Tibial artery (tissue), 4 donors: ENCODE measurements at places on chromosomes 1 and 21.
A peak's percentile ranks its signal among the peaks of the same experiment; 100 is the strongest.

DNA sequence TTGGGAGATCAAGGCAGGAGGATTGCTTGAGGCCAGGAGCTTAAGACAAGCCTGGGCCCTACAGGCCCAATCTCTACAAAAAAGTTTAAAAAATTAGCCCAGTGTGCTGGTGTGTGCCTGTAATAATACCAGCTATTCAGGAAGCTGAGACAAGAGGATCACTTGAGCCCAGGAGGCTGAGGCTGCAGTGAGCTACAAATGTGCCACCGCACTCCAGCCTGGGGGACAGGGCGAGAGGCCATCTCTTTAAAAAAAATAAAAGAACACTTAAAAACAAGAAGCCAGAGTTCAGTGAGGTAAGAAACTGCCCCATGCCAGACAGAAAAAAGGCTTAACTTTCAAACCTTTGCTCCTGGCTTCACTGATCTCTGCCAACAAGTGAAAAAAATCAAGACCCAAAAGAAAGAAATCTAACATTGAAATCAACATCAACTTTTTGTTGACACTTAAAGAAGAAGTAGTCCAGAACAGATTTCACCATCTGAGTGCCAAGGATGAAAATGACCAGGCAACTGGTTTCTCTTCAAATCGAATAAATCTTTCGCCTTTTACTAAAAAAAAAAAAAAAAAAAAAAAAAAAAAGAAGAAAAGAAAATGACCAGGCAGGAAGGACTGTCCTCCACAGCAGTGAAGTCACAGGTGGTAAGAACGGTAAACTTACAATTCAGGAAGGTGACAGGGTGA lies 51.2 kb downstream of the SLC45A1 start:
- no peak for DNase-seq

DNA sequence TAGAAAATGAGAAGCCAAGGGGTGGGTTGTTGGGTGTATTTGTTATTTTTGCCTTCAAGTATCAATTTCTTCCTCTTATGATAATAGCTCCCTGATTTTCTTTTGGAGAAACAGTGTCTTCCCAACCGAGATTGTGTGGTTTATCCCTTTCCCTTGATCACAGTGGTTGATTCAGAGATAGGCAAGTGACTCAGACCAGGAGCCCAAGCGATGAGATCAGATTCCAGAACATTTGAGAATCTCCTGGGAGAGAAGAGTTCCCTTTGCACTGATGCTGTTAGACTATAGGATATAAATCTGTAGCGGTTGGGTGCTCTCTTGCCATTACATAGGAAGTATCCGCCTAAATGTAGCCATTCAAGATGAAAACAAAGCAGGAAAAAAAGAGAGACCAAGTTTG lies 90.1 kb upstream of the WDR26 start:
- no peak for DNase-seq

- no peak for DNase-seq
These were observed 19.3 kb downstream of the IARS2 start for GRCh38 chr1:220113136-220113695.

- DNase-seq: peak; percentile 76
These were observed 62.7 kb downstream of the CD34 start for GRCh38 chr1:207848234-207848633.

DNA sequence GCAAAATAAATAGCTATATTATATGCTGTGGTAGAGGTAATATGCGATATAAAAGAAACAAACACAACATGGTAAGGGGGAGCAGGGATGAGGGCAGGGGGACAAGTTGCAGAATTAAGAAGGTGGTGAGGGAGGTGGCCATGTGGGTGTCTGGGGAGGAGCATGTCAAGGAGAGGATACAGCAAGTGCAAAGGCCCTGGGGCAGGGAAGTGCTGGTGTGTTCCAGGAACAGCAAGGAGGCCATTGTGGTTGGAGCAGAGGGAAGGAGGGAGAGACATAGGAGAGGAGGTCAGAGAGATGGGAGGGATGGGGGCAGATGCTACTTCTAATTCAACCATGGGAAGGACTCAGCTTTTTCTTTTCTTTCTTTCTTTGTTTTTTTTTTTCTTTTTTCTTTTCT lies 161.2 kb upstream of the IGSF21 start:
- DNase-seq: no peak
